ENCODE measurements at places on chromosomes 4 and X.

DNA sequence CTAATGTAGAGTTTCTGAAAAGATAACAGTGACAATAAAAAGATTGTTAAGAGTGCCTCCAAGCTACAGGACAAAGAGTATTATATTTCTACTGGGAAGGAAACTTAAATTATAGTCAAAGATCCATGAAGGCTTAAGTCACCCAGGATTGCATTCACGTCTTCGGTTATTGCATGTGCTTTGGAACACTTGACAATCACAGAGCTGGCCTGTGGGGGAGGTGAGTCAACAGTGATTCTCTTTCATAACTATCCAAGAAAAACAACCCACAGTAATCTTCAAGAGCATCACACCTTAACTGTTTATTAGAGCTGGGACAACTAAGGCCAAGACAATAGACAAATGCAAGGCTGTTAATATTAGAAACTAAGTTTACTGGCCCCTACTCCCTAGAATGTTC lies 40.3 kb downstream of the PDGFC start:
- no peak for DNase-seq

DNA sequence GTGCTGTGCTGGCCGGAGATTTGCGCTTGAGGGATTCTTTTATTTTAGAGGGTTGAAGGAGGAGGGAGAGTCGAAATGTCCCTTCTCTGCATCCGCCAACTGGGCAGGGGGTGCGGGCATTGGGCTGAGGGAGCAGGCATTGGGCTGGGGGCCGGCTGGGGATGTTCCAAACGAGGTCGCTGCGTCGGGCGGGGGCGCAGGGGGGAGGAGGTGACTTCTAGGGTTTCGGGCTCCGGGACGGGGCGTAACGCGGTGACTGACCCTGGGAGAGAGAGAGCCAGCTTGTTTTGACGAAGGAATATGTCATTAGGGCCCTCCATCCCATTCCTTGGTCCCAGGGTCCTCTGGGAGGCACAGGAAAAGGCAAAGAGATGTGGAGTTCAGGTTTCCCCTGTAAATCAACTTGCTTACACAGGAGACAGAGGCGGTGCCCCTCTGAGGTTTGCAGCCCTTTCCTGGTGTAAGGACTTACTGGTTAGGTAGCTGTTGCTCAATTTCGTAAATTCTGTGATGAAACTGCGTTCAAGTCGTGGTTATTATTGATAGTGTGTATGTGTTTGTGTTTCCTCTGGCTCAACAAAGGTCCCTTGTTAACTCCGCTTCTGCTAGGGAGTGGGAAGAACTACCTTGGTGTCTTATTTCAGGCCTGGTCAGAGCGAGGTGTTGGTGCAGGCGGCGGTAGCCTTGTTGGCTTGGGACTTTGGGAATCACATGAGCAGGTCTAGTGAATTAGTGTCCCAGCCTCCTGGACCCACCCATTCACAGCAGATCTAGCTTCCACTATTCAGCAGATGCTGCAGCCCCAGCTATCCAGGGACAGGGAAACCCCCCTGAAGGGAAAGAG lies 716 bp downstream of the FHIP1A start:
- no peak for DNase-seq

DNA sequence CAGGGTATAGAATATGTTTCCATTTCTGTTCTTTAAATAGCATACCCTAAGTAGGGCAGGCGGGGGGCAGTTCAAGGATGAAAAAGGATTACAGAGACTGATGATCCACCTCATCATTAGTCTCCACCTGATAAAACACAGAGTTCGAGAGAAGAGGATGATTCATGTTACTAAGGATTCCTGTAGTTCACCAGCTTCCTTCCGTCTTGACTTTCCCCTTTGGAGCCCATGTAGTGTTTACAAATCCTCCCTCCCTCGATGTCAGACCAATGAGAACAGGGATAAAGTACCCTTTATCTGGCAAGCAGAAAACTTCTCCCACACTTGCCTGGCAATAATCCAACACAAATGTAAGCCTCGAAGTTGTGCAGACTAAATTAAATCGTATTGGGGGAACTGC lies 526.3 kb upstream of the FAM241A start:
- DNase-seq: no peak

GRCh38 chr4:99645638-99646037 lies 12.0 kb downstream of the C4orf54 start:
- no peak for DNase-seq

DNA sequence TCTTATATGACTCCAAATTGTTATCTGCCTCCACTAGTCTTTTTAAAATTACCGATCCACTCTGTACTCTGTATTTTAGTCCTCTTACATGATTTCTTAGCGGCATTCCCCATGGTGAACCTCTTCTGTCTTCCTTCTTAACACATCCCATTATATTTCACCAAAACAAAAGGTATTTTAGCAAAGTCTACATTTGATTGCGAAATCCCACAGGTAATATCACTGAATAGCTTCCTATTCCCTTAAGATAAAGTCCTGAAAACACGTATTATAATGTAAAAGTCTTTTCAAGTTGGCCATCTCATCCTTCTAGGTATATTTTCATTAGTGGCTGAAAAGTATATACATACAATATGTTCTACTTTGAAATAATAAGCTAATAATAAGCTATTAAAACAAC lies 2016.0 kb upstream of the IGFBP7 start:
- DNase-seq: no peak

- DNase-seq: no peak
Measured at GRCh38 chr4:10032625-10033024, 11.3 kb upstream of the SLC2A9 start.

GRCh38 chrX:73213734-73214425 lies 771 bp downstream of the NAP1L2 start:
- DNase-seq: no peak

DNA sequence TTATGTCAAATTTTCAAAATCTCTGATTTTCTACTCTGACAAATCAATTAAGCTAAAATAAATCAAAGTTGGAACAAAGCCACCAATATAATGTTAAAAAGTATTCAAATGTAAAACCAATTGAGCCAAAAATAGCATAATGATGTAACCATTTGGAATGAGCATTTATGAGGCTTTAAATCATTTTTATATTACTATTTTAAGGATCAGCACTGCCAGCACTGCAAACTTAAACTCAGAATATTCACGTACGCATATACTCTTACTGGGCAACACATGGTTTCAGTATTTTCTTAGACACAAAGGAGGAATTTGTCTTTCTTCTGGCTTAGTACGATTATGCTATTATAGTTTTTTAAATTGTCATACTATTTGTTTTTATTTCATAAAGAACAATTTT lies 52.2 kb downstream of the AFAP1 start:
- DNase-seq: no peak

All from osteocyte (in vitro differentiated cells).